Activated CD4-positive, alpha-beta T cell treated with anti-CD3 and anti-CD28 coated beads, Interleukin-2, amount 50 U/mL, for 24 hours (primary cell): ENCODE measurements at places on chromosomes 5 and 9.
A peak's percentile ranks its signal among the peaks of the same experiment; 100 is the strongest.

- DNase-seq: no peak
Observed at GRCh38 chr9:124498040-124498439, 9.2 kb downstream of the NR5A1 start.

- DNase-seq: no peak
Observed at GRCh38 chr5:170478306-170478705, 25.5 kb upstream of the KCNIP1 start.

DNA sequence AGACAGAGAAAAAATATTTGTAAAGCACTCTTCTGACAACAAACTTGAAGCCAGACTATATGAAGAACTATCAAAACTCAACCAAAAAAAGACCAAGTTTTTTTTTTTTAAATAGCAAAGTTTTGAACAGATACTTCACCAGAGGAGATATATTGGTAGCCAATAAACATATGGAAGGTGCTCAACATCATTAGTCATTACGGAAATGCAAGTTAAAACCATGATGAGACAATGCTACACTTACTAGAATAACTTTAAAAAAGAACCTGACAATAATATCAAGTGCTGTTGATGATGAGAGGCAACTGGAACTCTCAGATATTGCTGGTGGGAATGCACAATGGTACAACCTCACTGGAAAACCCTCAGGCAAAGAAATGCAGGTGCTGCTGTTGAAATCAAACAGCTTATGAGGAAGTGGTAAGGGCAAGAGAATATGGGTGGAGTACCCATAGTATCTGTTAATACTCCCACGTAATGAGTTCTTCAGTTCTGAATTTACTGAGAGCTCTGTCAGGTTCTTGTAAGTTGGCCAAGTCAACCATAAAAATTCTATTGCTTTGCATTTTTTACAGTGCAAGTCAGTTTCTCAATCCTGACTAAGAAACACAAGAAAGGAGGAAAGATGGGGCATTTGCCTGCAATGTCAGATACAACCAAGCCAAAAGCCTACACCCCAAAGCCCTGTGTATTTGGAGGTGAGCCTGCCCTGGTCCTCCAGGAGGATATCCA lies 87.3 kb upstream of the GNAQ start:
- no peak for DNase-seq

GRCh38 chr9:92618633-92619225 lies 51.2 kb downstream of the IPPK start:
- no peak for DNase-seq

DNA sequence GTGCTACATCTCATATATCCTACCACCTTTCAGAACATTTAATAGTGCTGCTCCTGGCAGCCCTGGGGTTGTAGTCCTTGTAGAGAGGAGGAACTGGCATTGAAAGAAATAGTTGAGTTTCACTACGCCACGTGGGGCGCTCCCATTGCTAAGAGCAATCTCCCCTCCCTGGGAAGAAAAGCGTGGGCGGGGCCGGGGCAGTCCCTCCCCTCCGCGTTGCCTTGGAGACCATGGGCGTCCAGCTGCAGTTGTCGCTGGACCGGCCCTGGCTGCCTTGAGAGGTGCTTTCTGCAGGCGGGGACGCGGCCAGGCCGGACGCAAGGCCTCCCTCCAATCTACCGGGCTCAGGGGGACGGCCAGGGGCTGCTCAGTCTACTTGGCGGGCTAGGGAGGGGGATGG lies 368 bp upstream of the CCDC180 start:
- DNase-seq: peak; percentile 4

GRCh38 chr9:134391319-134392231 lies 65.3 kb downstream of the RXRA start:
- DNase-seq: peak; percentile 77

DNA sequence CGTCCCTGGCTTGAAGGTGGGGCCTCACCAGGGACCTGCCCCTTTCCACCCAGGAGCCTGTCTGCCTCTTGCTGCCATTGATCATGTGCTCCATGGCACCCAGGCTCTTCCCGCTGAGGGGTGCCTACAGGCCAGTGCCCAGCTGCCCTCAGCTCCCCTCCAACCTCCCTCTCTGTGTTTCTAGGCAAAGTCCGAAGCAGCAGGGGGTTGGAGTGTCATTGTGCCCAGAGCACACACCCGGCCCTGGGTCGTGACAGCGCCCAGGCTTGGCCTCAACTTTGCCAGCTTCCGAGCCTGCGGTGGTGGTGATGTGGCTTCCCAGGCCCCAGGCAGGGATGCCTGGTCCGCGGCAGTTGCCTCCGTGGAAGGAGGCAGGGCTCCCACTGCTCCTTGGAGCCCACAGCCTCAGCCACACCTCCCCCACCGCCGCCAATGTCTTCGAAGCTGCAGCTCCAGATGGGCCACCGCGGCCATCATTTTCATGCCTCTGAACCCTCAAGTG lies 52.4 kb downstream of the GTF3C4 start:
- no peak for DNase-seq

DNA sequence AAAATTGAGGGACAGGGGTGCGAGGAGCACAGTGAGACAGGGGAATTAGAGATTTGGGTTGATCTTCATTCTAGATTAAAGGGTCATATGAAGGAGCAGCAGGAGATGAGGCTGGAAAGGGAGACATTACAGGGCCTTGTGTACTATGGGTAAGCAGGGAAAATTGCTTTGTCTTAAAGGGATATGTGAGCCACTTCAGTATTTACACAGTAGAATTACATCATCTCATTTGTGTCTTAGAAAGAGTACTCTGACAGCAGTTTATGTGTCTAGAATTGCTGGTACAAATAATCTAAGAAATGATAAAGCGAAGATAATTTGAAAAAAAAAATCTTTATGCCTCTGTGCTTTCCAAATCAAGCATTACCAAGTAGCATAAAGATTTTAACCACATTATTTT lies 287.0 kb upstream of the ARRDC3 start:
- no peak for DNase-seq

- DNase-seq: no peak
Observed at GRCh38 chr5:177368869-177369644, 11.3 kb downstream of the RGS14 start.

DNA sequence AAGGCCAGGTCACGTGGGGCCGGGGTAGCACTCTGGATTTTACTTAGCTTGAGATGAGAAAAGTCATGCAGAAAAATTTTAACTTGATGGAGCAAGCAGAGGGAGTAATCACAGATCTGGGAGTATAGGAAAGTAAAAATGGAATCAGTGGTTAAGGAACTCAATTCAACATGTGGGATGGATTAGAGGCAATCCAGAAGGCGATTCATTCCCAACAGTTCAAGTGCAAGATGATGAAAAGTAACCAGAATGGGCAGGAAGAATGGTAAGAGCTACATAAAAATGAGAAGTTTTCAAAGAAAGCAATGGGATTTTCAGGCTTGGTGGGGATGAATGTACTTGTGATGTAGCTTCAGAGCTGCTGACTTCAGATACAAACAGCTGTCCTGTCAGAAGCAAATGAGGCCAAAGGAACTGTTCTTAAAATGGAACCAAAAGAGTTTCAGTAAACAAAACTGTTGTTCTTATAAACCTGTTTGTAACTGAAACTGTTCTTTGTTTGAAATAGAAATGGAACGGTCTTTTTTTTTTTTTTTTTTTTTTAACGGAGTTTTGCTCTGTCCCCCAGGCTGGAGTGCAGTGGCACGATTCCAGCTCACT lies 5.6 kb upstream of the SEC24A start:
- no peak for DNase-seq

DNA sequence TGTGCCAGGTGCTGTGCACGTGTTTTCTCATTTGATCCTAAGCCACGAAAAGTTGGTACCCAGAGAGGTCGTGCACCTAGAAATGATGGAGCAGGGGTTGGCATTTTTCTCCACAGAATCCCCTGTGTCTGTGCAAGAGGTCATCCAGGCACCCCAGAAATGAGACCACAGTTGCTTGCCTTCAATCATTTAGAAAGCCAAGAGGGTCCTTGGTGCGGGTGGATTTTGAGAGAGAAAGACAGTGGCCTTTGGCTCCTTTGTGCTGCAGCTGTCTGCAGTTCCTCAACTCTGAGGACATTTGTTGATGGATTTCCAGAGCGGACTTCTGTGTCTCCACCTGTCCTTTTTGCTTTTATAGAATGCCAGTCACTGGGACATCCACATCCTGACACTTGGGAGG lies 33.8 kb upstream of the SPRY4 start:
- DNase-seq: no peak

- DNase-seq: no peak
Observed at GRCh38 chr5:152689250-152689711, 284.2 kb upstream of the NMUR2 start.

- DNase-seq: no peak
Observed at GRCh38 chr9:111909444-111909843, 12.8 kb downstream of the UGCG start.

- no peak for DNase-seq
Observed at GRCh38 chr9:34744295-34745221, 34.6 kb upstream of the CCL21 start.

DNA sequence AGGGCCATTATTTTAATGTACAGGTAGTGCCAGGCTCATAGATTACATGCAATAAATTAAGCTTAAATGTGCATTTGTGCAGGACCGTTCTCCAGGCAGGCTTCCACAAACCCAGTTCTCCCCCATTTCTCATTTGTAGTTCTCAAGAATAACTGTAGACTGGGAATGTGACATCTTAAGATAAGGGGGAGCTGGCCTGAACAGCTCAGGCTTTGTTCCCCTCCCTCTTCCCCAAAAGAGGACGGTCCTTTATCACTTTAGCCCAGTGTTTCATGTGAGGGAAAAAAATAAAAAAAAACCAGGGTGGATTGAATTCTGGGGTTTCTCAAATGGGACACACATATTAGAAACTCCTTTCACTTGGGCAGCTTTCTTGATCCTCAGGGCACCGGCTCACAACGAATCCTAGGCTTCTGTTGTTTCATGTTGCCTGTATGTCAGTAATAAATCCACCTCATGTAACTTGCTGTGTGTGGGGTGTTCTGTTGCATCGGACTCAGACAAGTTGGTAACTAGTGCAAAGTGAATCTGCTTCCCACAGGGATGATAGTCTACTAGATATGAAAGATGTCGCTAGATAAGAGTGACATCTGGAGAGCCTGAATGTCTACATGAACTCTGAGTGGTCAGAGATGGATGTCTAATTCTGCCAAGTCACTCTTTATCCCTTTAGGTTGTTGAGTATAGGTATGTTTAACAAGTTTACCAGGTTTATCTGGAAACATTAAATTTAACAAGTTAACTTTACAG lies 2030.6 kb upstream of the NUDT12 start:
- no peak for DNase-seq

- no peak for DNase-seq
Observed at GRCh38 chr9:135224286-135224877, 136.9 kb downstream of the OLFM1 start.

- no peak for DNase-seq
Observed at GRCh38 chr5:68139611-68140441, 75.7 kb upstream of the PIK3R1 start.
